ENCODE measurements at places on chromosomes 7 and 10. TPM values are rescaled to one million over a fixed set of nuclear protein-coding genes. Genes with fewer than 3 reads are reported as not detected.
A peak's percentile ranks its signal among the peaks of the same experiment; 100 is the strongest.

COL17A1 gene
- under 0.01 TPM for total RNA-seq

OR2F1 gene
- total RNA-seq, result not detected

- no peak for DNase-seq
These were observed 48.0 kb upstream of the CPXM2 start for GRCh38 chr10:123939591-123939990.

GRCh38 chr7:118372530-118372929 is 148.0 kb downstream of the ANKRD7 start:
- no peak for DNase-seq

ARHGEF5 gene
- total RNA-seq, result 0.82 TPM

DNA sequence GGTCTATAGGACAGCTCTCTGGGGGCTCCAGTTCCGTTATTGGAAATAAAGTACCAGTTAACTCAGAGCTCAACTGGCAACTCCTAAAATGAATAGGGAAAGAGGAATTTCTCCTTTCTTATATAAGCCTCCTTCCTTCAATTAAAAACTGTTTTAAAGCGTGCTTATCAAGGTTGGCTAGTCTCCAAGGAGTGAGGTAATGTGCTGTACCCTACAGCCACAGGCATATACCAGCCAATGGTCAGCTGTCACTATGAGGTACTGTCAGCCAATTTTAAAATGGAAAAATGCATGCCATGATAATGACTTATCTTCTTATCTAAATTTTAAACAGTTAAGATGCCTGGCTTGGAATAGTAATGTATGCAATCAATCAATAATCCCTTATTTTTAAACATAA is 76.2 kb downstream of the PLCE1 start:
- DNase-seq, result no peak

ALDH18A1 gene
- 44.0 TPM for total RNA-seq

DNA sequence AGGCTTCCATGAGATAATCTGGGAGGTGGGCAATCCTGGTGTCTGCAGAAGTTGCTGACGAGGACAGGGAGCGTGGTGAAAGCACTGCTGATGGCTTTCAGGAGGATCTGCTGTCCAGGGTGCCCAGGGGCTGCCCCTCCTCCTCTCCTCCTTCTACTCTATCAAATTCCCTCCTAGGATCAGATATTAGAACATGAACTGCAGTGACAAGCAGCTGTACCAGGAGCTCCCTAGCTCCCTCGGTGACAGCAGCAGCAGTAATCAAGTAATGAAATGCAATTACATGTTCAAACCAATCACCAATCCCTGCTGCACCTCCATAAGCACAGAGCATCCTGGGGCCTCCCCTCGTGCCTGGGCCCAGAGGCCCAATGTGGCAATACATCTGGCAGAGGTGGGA is 46.9 kb downstream of the GRID1 start:
- DNase-seq, result no peak

GRCh38 chr7:107024906-107025305 is 19.6 kb upstream of the PRKAR2B start:
- no peak for DNase-seq

PTF1A gene
- total RNA-seq, result 0.41 TPM

DNA sequence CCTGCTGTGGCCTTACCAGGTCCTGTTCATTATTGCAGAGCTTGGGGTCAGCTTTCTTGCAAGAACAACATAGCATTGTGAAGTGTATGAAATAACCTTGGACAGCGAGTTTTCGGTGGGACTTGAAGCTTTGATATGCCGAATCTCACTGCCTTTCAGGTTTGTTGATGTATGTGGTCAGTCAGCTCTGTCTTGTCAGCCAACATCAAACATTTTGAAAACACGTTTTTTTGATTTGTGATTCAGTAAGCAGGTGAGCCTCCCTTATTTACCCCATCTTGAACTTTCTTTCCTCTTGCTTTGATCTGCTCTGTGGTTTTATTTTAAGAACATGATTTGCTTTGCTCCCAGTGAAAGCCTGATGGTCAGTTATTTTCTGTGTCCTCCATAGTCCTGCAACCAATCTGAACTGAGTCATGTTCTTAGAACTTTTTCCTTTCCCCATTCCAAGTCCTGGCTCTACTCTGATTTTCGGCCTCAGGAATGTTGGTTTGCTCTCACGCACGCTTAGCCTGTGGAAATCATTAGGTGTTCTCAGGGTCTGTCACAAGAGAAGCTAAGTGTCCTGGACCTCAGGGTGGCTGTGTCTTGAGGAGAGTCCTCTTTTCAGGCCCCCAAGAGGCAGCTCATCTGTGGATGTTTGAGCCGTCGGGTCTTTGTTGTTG is 8.7 kb downstream of the WBP1L start:
- no peak for DNase-seq

PHKG1 gene
- total RNA-seq, result 3.7 TPM

- DNase-seq, result no peak
These were observed 152.4 kb downstream of the ARID5B start for GRCh38 chr10:62053860-62054259.

GRCh38 chr7:148447221-148447849 is 143.2 kb upstream of the C7orf33 start:
- DNase-seq, result no peak

GRCh38 chr7:91565499-91566401 is 301.5 kb downstream of the FZD1 start:
- no peak for DNase-seq

CCDC136 gene
- 38.3 TPM for total RNA-seq

CTAGE6 gene
- total RNA-seq, result under 0.01 TPM

SLC18A3 gene
- total RNA-seq, result under 0.01 TPM

AKR1C3 gene
- total RNA-seq, result 2.4 TPM

DNA sequence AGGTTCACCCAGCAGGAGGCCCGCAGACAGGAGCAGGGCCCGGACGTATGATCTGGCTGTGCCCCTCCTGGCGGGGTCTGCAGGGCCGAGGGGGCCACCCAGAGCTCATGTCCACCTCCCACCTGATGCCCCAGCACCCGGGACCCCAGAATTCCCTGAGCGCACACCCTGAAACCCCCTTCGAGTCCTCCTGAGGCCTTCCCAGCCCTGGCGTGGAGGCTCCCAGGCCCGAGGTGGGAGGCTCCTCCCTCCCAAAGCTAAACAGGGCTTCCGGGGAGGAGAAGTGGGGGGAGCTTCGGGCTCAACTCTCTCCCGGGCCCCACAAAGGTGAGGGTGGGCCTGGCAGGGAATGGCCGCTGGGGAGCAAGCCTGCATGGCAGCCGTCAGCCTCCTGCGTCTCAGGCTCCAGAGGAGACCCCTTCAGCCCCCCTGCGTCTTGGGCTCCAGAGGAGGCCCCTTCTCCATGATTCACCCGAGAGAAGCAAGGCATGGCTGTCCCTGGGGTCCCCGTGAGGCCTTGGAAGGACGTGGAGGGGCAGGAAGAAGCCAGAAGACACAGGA is 30.2 kb downstream of the MICALL2 start:
- no peak for DNase-seq

SLC29A4 gene
- total RNA-seq, result 14.7 TPM

EPC1 gene
- total RNA-seq, result 94.2 TPM

DNA sequence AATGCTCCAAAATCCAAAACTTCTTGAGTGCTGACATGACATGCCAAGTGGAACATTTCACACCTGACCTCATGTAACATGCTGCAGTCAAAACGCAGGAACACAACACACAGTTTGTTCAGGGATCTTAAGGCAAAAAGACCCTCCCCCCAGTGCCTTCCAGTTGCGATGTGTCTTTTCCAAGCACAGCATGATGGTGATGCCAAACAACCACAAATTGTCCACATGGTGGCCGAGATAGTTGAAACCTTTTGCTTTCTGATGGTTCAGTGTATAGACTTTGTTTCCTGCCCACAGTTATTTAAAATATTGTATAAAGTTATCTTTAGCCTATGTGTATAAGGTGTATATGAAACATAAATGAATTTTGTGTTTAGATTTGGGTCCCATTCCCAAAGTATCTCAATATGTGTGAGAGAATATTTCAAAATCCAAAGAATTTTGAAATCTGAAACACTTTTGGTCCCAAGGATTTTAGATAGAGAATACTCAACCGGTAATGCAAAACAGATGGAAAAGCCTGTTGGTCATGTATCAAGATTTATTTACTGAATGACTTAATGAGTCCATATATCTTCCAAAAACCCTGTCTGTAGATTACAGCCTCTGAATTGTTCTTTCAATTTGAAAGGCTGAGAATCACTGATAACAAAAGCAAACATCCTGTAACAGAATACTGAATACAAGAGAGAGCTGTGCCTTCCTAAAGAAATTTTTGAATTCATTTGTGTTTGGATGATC is 93.4 kb upstream of the OIT3 start:
- DNase-seq, result no peak

- DNase-seq, result no peak
These were observed 46.6 kb upstream of the ADRA2A start for GRCh38 chr10:111030042-111030750.

RTKN2 gene
- 4.5 TPM for total RNA-seq

GRCh38 chr7:143288836-143289235 is 685 bp downstream of the CASP2 start:
- DNase-seq, result no peak

GRCh38 chr7:11775401-11775800 is 56.6 kb downstream of the THSD7A start:
- no peak for DNase-seq

DNA sequence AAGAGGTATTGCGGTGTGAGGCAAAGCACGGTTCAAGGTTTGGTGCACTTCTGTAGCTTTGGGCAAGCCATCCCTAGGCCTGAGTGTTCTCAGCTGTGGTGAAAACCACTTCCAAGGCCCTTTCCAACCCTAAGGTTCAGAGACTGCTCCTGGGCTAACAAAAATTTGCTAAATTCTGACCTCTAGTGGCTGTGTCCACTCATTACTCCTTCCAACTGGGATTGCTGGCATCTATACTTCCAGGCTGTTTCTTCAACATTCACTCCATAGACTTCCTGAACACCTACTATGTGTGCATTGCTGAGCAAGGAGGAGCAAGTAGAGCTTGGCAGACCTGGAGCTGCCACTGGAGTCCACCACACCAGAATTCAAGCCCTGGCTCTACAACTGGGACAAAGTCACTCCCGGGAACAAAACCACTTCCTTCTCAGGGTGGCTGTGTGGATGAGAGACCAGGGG is 29.3 kb upstream of the SH3PXD2A start:
- peak; percentile 50 for DNase-seq

GRCh38 chr10:12417331-12417730 is 68.0 kb downstream of the CAMK1D start:
- DNase-seq, result no peak

CDHR1 gene
- total RNA-seq, result 1.6 TPM

GCK gene
- 6.5 TPM for total RNA-seq

- DNase-seq, result no peak
These were observed 9.6 kb downstream of the FGF8 start for GRCh38 chr10:101766306-101766705.

DNA sequence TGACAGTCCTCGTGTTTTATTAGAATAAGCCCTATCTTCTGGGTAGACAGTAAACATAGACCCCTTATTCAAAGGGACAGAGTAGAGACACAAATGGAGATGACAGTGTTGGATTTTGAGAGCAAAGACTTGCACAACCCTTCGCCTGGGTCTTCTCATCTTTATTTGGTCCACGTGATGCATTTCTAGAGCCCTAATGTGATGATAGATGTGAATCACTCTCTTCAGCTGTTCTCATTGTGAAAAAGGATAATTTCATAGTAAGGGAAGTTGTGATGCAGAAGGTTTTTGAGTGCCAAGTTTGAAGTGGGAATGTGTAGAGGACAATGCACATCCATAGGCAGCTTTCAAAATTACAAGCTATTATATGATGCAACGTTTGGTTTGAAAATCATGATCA is 86.3 kb downstream of the CREB5 start:
- DNase-seq, result no peak

PRRT4 gene
- 3.3 TPM for total RNA-seq

HDAC9 gene
- total RNA-seq, result 117 TPM

DNA sequence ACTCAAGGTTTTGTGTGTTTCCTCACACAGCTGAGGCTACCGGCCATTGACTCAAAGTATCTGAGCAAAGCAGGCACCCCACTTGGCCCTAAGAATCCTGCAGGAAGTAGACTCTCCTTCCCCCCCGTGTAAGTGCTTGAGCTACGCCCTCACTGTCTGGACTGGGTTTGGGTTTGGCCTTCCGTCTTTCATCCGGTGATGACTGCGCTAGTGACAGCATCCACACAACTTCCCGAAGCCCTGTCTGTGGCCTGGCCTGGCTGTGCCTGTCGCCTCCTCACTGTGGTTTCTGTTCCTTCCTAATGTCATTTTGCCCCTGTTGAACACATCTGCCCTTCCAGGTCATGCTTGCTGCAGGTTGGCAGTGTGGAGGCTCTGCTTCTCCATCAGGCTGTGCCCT is 14.5 kb downstream of the C7orf57 start:
- DNase-seq, result no peak

SHH gene
- total RNA-seq, result 1.6 TPM

GIMAP8 gene
- 1.6 TPM for total RNA-seq

- DNase-seq, result no peak
These were observed 31.3 kb downstream of the ANXA8 start for GRCh38 chr10:47452495-47453140.

GRCh38 chr7:132919771-132920170 is 162.1 kb downstream of the CHCHD3 start:
- DNase-seq, result no peak

GRCh38 chr10:16816830-16817124 is 447 bp downstream of the RSU1 start:
- DNase-seq, result no peak

GIMAP5 gene
- total RNA-seq, result 3.7 TPM

- DNase-seq, result no peak
These were observed 1310.5 kb upstream of the CELF2 start for GRCh38 chr10:9707216-9707615.
